ENCODE measurements at places on chromosomes 7 and 10. TPM values are rescaled to one million over a fixed set of nuclear protein-coding genes. Genes with fewer than 3 reads are reported as not detected.

DNA sequence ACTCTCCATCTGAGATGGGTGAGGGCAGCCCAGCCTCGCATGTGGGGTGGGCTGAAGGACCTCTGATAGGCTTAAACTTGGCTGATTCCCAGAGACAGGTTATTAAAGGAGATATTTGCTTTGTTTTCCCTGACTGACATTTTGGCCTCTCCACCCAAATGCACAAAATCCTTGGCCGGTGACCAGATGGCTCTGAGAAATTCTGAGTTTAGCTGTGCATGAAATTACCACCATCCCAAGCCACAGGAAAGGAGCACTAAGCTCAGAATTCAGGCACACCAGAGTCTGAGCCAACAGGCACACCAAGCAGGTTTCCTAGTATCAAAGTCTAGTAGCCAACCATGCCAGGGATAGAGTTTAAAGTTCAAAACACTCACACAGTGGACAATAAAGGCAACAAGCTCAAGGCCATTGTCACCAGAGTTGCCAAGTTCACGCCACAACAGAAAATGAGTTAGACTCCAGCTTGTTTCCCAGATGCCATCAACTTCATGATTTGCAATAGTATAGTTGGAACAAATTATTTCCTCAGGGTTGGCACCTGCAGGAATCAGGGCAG is 387.6 kb downstream of the KCNMA1 start:
- H3K27ac ChIP-seq: no peak overlapping the region
- no peaks in the 10 kb centered on the region for H3K27me3 ChIP-seq
- no peak for DNase-seq
- H3K4me1 ChIP-seq: peaks cover 20% of the 10 kb centered on the region
- H3K4me3 ChIP-seq: no peak overlapping the region
- H3K36me3 ChIP-seq: no peaks in the 10 kb centered on the region

GRCh38 chr10:79299397-79300241 is 47.6 kb upstream of the PPIF start:
- no peaks in the 10 kb centered on the region for H3K27me3 ChIP-seq
- DNase-seq: no peak
- H3K4me1 ChIP-seq: peaks cover 3% of the 10 kb centered on the region
- H3K27ac ChIP-seq: peak overlapping the region; percentile 29

The AKR1D1 gene
- total RNA-seq: not detected

The HMX2 gene
- not detected for total RNA-seq

The OR6V1 gene
- not detected for total RNA-seq
